ENCODE measurements at places on chromosomes 16 and 17.
A peak's percentile ranks its signal among the peaks of the same experiment; 100 is the strongest.

- DNase-seq: no peak
Measured at GRCh38 chr16:16890964-16891363, 512.0 kb downstream of the NPIPA7 start.

- no peak for DNase-seq
Measured at GRCh38 chr17:66944351-66945146, 20.0 kb upstream of the CACNG4 start.

GRCh38 chr17:596287-596686, 118.4 kb downstream of the VPS53 start:
- no peak for DNase-seq

DNA sequence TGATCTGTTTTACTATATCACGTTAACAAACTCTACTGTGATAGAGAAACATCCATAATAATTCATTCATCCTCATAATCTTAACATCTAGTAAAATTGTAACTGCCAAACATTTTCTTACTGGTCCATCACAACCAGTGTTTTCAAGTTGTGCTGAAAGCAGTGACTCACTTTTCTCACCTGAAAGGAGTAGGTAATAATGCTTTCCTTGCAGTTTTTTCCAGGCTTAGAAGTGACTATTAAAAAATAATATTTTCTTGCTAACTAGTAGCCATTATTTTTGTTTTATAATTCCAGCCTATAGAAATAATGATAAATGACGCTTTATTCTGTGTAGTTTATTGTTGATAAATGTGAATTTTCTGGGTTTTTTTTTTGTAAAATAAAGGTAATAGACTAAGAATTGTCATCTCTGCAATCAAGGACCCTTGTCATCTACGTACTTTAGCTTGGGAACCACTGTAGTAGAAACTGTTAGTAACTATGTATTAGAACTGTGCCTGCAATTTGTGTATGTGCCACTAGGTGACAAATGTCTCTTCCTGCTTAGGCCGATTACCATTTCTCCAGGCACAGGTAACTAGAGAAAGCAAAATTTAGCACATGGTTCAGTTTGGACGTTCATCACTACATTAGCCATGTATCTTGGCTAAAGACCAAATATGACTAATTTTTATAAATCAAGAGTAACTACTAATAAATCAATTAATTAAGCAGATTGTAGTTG, 409.4 kb upstream of the ERCC4 start:
- no peak for DNase-seq

DNA sequence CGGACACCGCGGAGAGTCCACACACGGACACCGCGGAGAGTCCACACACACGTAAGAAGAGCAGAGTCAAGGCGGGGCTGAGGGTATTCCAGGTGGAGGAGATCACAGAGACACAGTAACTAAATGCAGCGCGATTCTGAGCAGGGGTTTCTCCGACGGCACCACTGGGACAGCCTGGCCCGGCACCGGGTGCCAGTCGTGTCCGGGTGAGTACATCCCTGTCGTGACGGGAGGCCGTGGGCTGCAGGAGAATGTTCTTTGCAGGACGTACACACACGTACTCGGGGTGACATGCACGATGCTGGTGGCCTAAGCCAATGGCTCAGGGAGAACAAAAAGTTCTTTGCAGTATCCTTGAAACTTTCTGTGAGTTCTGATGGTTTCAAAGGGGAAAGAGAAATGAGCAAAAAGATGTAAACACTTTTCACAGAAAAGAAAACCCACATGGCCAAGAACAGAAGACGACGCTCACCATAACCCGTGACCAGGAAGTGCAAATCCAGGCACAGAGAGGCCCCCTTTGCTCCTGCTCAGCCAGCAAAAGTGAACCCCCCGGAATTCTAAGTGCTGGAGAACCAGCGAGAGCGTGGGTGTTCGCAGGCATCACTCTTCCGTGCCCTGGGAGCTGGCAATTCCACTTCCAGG, 53.7 kb upstream of the METRNL start:
- no peak for DNase-seq

DNA sequence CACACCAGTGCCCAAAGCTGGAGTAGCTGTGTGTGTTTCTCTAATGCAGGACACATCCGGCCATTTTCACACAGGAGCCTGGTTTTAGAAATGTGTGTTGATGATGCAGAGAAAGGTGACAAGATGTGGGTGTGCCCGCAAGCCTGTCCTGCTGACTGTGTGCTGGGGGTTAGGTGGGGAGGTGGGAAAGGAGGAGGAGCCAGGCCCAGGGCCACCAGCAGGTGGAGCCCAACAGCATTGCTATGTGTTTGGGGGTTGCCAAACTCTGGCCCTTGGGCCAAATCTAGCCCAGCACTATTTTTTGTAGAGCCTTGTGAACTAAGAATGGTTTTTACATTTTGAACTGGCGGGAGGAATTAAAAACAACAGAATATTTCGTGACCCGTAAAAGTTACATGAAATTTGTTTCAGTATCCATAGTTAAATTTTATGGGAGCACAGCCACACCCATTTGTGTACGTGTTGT, 61.7 kb upstream of the LGALS9 start:
- DNase-seq: no peak

DNA sequence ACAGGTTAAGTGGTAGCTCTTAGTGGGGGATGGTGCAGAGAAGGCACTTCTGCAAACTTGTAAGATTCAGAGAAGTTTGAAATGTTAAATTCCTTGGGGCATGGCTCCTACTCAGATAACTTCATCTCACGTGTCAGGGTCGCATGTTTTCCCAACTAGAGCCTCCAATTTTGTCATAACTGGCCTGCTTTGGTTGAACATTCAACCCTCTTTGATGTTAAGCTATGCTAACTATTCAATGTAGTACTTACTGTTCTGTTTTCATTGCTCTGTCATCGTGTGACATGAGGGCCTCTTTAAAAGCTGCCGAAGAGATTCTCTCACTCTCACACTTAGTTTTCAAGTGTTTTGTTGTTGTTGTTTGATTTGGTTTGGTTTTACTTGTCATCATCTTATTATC, 280.8 kb downstream of the CDH11 start:
- no peak for DNase-seq

DNA sequence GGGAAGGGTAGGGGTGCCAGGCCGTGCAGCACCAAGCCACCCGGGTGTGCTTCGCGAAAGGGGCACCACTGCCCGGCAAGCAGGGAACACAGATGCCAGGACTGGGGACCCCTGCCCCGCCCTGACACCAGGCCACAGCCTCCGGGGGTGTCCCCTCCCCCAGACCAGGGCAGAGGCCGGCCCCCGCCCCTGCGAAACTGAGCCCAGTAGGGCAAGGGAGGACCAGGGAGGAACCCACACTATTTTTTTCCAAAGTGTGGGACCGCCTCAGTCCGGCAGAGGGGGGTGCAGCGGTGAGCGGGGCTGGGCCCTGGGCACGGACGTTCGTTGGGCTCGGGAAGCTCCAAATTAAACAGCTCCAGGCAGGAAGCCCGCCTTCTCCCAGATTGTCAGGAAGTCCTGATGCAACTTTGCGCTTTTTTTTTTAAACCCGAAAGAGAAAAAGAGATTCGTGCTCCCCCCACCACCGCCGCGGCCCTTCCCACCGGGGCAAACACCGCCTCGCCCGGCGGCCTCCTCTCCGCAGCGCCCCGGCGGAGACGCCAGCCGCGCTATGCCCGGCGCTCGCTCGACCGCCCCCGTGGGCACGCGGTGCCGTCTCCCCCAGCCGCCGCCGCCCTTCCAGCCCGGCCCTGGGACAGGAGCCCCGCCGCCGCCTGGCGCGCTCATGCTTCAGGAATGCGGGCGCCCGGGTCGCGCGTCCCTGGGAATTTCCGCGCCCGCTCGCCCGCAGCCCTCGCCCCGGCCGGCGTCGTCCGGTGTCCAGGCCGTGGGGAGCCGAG, 755 bp downstream of the PIEZO1 start:
- peak; percentile 74 for DNase-seq

GRCh38 chr17:8122924-8123694, 797 bp downstream of the HES7 start:
- no peak for DNase-seq

- no peak for DNase-seq
Measured at GRCh38 chr17:58568044-58568799, 53.8 kb upstream of the MTMR4 start.

DNA sequence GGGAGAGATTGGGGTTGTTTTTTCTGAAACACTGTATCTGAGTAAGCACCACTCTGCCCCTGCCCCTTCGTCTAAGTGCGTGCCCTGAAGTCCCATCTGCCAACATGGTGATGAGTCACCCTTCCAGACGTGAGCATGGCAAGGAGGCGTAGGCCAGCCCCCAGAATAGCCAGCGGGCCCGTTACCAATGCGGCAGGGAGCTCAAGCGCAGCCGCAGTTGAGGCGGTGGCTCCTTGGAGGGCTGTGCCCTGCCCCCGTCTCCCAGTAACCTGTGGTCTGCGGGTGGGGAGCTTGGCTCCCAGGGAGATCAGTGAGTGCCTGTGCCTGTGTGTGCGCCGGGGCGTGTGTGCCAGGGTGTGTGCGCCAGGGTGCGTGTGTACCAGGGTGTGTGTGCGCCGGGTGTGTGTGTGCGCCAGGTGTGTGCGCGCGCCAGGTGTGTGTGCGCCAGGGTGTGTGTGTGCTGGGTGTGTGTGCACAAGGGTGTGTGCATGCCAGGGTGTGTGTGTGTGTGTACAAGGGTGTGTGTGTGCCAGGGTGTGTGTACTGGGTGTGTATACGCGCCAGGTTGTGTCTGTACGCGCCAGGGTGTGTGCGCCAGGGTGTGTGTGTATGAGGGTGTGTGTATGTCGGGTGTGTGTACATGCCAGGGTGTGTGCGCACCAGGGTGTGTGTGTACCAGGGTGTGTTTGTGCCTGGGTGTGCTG, 98.6 kb upstream of the CHMP6 start:
- DNase-seq: peak; percentile 43

DNA sequence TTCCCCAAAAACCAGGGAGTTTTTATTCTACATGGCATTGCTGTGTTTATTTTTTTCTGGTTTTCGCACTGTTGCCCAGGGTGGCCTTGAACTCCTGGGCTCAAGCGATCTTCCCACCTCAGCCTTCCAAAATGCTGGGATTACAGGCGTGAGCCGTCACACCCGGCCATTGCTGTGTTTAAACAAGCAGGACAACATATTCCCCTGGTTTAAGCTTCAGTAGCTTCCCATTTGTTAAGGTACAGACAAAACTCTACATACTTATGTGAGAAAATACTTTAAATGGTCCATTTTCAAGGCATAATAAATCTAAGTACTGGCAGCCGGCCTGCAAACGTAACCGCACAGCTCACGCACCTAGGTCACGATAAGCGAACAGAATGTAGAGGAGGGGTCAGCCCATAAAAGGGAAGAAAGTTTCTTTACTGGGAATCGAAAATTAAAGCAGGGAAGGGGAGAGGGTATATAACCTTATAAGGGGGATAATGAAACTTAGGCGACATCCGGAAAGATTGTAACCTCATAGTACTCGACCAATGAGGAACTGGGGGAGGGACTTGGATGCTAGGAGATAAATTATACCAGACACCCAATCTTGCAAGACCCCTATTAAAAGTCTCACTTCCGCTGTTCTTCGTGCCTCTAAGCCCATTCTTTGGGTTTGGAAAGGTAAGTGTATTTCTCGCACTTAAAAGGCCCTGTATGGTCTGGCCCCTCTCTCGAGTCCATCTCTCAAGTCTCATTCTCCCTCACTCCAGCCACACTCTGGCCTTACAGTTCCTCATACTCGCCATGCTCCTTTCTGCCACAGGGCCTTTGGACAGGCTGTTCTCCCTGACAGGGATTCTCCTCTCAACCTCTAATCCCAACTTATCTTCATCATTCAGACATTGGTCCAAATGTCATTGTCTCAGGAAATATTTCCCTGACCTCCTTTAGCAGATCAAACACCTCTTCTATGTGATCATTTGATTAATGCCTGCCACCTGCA, 59.2 kb downstream of the TEX14 start:
- no peak for DNase-seq

DNA sequence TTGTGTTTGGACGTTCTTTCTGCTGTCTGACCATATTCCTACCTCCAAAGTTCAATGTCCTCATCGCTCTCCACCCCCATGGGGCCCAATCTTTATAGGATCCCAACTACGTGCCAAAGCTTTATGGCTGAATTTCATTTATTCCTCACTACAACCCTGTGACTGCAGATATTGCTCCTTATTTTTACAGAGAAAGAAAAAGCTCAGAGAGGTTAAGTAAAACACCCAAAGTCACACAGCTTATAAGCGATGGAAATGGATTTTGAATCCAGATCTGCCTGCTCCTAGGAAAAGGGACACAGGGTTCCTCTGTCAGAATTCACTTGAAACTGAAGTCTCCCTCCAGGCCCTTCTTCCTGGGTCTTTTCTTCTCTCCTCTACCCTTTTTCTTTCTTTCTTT, 9.3 kb downstream of the NGFR start:
- DNase-seq: no peak

DNA sequence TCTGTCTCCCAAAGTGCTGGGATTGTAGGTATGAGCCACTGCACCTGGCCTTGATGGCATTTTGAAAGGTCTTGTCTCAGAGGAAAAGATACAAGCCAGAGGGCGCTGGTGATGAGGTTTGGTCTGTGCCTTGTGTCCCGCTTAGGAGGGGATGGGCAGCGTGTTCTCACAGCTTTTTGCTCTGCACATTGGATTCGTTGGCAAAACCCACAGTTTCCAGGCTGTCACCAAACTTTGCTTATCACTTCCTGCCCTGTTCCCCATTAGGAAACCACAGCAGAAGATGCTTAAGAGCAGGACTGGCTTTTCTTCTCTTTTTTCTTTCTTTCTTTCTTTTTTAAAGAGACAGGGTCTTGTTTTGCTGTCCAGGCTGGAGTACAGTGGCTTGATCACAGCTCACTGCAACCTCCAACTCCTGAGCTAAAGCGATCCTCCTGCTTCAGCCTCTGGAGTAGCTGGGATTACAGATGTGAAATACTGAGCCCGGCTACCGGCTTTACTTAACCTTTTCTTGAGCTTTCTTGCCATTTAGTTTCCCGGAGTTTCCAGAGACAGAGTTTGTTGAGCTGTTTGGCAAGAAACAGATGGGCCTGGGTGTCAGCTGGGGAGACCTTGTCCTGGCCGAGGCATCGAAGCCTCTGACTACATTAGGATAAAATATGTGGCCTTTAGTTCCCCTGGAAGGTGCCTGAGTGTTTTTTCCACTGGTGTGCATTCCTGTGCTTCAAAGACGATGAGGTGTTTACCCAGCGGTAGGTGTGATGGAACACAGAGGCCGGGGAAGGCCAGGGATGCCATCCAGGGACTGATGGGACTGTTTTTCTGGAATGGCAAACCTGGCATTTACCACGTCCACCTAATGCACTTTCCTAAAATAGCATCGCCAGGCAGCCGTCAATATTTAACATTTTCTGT, 112.9 kb downstream of the ABCC1 start:
- DNase-seq: no peak
